MG63 (cell line): ENCODE measurements at places on chromosomes 1 and 21.

GRCh38 chr1:15099441-15100120 is 54.0 kb upstream of the TMEM51 start:
- DNase-seq: no peak

DNA sequence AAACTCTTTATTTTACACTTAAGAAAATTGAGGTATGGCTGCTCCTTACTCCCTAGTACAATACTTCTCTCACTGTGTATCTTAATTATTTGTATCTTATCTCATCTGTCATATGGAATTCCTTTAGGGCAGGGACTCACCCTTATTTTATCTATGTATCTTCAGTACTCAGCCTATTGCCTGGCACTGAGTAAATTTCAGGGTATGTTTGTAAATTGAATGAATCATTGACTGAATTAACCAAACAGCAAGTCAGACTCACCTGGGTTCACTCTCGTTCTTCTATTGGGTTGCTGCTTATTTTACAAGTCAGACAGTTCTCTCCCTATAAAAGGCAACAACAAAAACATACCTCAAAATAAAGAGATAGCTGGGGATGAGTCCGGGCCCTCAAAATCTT is 63.8 kb downstream of the LAMC1 start:
- no peak for DNase-seq

DNA sequence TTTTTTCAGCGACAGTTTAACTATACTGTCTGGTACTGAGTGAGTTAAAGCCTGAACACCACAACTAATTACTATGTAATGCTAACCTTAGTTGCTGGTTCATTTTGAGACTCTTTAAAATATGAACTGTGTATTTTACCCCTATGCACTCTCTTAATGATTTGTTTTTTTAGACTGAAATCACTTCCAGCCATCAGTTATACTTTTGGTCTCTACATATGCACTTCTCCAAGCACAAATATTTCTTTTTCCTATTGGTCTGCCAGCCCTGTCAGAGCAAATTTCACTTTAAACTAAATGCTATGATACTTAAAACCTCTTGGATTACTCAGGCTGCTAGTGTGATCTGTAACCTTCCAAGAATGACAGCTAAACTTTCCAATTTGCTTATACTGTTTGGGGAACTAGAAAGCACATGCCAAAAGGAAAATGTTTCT is 38.1 kb upstream of the SCYL3 start:
- DNase-seq: no peak

GRCh38 chr21:34097442-34097841 is 24.1 kb downstream of the MRPS6 start:
- no peak for DNase-seq

GRCh38 chr1:19814681-19815503 is at the start of gene RNF186:
RNF186 (minus strand) TSS chr1:19815283; CDS start chr1:19815101, 182 bp downstream.
- no peak for DNase-seq

DNA sequence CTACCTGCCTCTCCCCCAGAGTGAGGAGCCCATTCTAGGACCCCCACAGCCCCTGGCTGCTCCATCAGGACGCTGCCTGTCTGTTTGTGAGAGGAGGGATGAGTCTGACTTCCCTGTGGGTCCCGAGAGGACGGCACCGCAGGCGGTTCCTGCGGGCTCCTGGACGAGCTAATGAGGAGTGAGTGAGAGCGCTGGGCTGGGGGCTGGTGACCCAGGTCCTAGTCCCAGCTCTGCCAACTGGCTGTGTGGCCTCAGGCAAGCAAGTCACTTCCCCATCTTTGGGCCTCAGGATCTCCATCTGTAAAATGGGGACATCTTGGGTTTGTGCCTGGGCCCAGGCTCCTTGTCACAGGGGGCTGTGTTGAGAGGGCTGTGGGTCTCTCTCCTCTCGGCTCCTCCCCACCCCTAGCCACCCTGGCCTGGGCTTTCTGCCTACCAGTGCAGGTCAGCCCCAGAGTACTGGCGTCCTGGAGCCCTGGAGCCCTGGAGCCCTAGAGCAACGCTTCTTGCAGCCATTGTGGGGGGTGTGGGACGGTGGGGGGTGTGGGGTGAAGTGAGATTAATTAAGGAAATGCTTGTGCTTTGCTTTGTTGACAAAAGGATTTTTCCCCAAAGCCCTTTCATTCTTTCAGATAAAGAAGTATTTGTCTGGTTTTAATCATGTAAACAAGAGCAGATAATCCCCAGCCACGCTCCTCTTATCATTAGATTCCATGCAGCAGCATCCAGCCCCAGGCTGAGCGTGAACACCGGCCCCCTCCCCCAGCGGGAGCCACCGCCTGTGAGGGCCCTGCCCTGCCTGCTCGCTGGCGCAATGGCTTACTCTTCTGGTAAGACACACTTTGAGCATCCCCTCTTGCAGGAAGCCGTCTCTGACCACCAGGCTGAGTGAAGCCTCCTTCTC is 26.8 kb downstream of the SLC1A7 start:
- no peak for DNase-seq

DNA sequence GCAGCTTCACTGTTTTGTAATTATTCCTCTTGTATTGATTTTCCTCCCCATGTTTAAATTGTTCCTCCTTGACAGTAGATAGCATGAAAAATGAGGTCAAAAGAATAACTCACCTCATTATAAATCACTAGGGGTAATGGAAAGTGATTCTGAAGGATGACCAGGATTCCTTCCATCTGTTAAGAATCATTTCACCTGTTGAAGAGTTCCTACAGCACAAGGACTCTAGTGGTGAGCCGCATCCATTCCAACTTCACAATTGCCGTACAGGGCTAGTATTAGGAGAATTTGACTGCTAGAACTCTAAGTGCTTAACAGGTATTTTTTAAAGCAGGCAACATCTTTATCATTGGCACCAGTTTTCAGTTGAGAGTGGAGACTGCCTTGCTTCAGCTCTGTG is 13.7 kb downstream of the PPP1R12B start:
- DNase-seq: no peak

DNA sequence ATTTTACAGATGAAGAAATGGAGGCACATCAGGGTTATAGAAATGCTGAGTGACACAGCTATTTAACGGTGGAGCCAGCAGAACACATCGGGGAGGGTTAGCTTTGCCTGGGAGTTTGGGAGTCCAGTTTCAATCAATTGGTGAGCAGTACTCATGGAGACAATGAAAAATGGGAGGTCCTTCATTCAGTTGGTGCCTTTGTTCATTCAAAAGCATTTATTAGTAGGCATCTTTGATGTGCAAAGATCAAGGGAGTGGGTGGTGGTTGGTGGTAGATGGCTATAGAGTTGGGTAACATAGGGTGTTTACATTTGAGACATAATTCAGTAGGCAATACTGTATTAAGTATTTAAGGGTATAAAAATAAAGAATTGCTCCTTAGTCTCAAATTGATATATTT is 183.7 kb upstream of the LMO4 start:
- no peak for DNase-seq

DNA sequence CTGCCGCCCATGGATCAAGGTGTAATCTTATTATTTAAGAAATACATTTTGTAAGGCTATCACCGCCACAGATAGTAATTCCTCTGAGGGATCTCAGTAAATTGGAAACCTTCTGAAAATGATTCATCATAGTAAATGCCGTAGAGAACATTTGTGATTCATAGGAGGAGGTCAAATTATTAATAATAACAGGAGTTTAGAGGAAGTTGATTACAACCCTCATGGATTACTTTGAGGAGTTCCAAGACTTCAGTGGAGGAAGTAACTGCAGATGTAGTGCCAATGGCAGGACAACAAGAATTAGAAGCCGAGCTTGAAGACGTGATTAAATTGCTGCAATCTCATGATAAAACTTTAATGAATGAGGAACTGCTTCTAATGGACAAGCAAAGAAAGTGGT is 280.1 kb downstream of the PTPRC start:
- no peak for DNase-seq

DNA sequence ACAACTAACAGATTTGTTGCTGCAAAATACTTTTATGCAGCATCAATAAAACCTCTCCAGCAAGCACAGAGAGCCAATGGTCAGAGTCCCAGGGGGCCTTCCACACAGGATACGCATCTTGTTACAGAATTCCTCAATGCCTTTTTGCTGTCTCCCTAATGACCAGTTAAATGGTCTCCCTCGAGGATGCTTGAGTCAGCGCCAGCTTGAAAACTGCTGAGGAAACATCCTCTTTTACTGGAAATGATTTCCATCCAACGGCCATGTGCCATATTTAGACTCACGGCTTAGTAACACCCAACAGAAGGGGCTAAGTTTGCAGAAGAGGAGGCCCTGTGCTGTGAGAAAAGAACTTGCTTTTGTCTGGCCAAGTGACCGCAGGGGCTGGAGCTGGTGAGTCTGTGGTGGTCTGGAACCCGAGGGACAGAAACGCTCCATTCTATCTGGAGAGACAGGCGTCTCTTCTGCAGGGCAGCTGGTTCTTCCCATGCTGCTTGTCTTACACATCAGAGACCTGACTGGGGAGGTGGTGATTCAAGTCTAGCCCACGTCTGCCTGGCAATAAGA is 496.4 kb downstream of the SETD4 start:
- peak; percentile 35 for DNase-seq

DNA sequence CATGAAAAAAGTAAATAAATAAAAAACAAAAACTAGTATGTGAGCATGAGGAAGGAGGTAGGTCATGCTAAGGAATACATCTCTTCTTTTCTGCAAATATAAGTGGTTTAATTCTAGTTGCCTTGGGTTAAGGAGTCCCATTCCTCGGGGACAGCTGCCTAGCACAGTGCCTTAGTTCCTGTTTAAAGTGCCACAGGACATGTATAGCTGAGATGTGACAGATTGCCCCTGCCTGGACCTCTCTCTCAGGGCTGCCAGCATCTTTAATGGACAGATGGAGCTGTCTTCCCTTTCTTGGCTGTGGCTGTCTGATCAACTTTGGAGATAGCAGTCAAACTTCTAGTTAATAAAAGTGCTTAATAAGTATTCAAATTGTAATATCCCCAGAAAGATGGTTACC is 50.0 kb downstream of the TSEN15 start:
- no peak for DNase-seq

DNA sequence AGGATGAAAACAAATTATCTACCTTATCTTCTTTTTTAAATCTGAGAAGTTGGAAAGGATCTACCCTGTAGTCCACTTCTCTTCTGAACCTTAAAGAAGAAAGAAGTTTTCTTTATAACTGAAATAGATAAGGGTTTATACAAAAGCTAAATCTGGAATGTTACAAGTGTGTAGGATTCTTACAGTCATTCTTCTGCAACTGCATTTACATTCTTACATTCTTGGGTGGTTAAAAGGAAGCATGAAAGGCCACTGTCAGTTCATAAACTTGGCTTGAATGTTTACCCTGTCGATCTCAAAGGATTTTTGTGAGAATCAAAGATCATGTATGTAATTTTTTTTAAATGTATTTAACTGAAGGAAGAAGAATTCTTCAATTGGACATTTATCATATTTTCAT is 142.1 kb upstream of the BRINP3 start:
- no peak for DNase-seq

DNA sequence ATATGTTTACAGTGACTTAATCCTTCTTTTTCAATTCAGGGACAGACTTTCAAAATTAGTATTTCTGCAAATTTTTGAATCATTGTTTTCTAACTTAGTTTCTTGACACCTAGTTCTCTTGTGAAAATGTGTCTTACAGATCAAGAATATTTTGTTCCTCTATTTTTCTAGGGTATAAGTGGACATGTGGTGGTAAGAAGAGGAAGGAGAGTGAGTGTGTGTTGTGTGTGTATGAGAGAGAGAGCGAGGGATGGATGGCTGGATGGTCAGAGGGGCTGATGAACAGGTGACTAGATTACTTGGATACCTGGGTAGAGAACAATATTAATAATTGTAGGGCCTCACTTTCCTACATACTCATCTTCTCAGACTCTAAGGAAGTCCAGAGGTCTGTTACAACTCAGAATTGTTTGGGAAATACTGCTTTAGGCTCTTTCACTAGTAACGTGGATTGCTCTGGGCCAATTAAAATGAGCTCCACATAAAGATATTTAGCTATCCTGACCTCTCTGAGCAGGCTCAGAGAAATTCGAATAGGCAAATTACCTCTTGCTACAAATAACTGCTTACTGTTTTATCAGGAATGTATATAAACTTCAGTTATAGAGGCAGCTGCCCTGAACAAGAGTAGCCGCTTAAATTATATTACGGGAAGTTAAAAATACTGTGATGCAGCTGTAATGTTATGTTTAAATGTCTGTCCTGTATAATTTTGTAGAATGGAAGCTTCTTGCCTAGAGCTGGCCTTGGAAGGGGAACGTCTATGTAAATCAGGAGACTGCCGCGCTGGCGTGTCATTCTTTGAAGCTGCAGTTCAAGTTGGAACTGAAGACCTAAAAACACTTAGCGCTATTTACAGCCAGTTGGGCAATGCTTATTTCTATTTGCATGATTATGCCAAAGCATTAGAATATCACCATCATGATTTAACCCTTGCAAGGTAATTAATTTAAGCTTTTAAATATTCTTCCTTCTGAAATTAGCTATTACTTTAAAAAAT is 19.7 kb downstream of the GPSM2 start:
- DNase-seq: peak; percentile 55

GRCh38 chr1:159898527-159898926 is 1.4 kb downstream of the CFAP45 start:
- no peak for DNase-seq

DNA sequence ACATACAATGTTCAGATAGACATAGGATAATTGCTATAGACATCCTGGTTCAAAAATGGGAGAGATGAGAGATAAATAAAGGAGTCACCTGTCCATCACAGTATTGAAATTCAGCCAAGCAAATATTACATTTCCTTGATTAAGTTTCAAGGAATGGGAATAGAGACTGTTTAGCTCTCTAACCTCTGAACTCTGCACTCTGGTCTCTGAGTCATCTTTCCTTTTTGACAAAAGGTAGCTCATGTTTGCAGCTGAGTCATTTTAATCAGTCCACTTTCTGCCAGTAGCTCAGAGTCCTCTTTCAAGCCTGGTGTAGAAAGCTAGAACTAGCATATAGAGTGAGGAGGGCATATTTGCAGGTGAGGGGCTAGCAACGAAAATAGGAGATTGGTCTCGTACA is 51.4 kb upstream of the GJA8 start:
- peak; percentile 12 for DNase-seq

DNA sequence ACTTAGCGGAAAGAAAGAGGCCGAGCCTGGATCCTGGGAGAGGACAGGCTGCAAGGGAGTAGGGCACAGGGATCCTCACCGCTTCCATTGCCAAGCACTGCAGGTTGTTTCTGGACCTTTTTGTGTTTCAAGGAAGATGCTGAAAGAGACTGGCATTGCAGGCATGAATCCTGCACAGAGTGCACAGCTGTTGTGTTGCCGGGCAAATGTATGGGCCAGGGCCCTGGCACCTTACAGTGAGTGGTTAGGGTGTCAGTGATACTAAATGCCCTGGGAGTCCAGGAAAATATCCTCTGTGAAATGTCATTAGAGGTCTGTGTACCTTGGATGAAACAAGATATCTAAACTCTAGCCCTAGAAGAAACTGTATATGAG is 145.5 kb upstream of the FGGY start:
- DNase-seq: no peak
